ENCODE measurements at places on chromosomes 6 and 20.

- DNase-seq, result no peak
These were observed at the start of gene SLC22A2 for GRCh38 chr6:160258346-160259142. TSS of gene SLC22A2 (minus strand) at chr6:160258821. CDS start at chr6:160258757, 64 bp downstream.

- DNase-seq, result no peak
These were observed 185.8 kb upstream of the MAN1A1 start for GRCh38 chr6:119535332-119535731.

DNA sequence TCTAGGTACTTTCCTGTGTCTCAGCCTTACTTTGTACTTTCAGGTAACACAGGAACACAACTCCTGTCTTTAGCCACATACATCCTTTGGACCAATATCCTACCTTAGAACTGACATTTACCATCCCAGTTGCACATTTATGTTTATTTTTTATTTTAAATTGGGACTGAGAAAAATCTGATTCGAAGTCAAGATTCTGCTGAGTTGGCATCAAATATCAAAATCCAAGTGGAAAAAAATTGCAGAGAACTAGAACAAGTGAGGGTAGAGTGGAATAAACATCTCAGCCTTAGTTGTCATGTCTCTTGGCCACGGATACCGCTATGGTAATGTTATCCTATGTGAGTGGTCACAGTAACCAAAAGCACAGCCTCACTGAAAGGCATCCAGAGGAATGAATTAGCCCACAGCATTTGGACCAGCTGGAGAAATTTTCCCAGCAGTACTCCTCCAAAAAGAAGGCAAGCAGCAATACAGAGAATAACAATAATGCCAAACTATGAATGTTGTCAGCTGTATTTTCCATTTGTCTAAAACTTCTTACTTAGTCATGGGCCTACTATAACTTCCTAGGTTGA is 17.6 kb upstream of the EYA4 start:
- no peak for DNase-seq

DNA sequence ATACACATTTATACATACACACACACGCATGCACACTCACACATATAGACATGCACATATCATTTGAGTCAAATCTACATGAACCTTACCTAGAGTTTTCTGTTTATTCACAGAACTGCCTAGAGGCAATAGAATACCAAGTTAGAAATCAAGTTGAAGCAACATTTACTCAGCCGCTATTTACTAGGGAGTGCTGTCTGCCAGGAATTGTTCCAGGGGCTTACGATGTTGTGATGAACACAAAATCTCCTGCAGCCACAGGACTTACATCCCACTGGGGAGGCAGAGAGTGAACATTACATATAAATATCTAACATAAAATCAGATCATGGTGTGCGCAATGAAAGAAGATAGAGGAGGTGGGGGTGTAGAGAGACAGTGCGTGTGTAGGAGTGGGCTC is 80.4 kb downstream of the GCLC start:
- no peak for DNase-seq

DNA sequence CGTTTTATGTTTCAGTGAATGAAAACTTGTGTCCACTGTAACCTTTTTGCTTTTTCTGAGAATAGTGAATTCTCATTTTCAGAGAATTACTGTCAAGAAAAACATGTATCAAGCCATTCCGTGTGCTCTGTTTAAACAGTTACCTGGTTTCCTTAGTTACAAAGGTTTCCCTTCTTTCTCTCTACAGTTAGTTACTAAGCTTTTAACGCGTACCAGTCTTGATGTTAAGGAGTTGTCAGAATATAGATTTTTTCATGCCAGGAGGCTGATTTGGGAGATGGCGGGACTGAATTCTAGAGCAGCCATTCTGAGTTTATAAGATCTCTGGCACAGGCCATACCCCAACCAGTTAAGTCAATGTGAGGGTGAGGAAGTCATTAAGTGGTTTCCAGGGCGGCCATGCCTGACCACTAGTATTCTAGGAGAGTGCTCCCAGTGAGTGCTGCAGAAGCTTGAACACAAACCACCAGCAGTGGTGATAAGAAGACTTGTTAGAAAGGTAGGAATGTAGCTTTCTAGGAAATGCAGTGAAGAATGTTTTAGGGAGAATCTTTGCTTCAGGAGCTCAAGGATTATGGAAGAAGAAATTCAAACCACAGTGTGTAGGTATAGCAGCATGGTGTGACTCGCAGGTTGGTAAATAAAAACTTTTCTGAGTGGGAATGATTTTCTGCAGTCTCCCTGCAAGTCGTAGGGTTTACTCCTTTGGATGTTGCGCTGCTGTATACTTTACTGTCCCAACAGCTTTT is 112.9 kb downstream of the JARID2 start:
- no peak for DNase-seq

DNA sequence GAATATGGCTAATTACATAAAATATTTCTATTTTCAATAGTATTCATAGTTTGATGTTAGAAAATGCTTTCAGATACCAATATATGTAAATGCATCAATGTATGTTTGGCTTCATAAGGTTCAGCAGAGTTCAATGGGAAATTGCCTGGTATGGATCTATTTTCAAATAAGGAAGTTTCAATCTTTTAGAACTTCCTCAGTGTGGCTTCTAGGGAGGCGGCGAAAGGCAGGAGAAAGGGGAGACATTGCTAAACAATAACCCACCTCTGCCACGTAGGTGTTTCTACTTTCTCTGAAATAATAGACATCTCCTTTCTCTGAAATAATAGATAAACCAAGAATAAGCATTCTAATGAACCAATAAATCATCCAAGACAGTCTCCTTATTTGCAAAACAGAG is 237.7 kb upstream of the RAB32 start:
- no peak for DNase-seq

GRCh38 chr20:24684421-24684871 is 215.0 kb downstream of the SYNDIG1 start:
- DNase-seq, result no peak

DNA sequence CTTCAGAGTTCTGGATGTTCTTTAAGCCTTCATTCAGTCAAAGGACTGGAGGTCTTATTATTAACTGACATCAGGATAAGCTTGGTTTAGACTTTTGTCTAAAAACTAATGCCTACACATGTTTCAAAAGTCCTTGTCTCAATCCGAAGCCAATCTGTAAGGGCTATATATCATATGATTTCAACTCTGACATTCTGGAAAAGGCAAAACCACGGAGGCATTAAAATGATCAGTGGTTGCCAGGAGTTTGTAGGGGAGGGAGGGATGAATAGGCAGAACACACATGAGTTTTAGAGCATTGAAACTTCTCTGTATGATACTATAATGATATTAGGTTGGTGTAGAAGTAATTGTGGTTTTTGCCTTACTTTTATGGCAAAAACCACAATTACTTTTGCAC is 1285.8 kb upstream of the CITED2 start:
- no peak for DNase-seq

DNA sequence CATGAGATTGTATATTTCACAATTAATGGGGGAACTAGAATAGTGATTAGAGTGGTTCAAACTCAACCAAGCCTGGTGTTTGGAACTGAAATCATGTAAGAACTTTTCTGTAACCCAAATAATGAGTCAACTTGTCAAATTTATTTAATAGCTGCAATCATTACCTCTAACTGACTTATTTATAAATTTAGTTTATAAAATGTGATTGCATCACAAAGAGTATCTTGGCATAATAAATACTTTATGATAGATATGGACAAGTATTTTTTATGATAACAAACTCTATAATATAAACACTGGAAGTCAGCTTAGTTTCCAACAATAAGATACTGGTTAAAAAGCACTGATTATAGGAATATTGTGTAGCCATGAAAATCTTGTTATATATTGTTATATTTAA is 319.1 kb downstream of the RIMS1 start:
- no peak for DNase-seq

DNA sequence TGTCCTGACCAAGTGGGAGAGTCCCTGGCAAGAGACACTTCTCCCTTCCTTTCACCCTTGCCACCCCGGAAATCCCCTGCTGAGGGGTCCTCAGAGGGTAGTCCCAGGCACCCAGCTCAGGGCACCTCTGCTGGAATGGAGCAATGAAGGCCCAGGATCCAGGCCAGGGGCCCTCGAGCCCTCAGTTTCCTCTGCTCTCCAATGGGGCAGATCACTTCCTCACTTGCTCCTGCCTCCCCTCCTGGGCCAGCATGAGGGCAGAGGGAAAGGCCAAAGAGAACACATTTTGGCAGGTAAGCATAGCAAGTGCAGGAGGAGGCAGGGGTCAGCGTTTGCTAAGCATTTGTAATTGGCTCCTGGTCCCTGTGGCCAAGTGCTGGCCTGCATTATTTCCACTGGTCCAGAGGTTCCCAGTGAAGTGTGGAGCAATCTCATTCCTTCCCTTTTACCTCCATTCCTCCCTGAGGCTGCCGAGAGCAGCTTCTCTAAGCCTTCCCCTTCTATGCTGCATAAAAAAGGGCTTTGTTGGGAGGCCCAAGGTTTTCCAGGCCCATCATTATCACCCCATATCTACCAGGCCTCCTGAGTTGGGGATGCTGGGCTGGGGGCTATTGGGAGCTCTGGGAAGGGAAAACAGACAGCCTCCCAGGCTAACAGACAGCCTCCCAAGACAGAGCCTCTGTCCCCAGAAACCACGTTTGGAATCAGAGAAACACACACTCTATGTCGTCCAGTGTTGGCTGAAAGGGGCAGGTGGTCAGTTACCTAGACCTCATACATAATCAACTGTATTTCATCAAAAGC is 28.8 kb upstream of the VEGFA start:
- no peak for DNase-seq

- no peak for DNase-seq
These were observed 28.7 kb downstream of the SMPDL3A start for GRCh38 chr6:122817766-122818165.

DNA sequence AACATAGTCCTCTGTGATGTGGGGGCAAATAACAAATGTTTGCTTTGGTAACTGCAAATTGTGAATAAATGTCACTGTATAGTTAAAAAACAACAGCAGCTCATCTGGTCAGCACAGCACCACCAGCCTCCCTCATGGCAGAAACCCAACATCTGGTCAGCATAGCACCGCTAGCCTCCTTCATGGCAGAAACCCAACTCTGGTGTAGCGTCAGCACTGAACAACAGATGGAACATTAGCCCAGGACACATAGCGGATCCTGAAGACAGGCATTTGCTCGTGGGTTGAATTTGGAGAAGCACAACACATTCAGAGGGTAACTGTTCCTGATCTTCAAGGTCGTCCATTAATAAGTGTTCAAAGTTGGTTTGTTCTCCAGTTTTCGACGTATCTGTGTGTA is 265.9 kb downstream of the DLL1 start:
- no peak for DNase-seq

DNA sequence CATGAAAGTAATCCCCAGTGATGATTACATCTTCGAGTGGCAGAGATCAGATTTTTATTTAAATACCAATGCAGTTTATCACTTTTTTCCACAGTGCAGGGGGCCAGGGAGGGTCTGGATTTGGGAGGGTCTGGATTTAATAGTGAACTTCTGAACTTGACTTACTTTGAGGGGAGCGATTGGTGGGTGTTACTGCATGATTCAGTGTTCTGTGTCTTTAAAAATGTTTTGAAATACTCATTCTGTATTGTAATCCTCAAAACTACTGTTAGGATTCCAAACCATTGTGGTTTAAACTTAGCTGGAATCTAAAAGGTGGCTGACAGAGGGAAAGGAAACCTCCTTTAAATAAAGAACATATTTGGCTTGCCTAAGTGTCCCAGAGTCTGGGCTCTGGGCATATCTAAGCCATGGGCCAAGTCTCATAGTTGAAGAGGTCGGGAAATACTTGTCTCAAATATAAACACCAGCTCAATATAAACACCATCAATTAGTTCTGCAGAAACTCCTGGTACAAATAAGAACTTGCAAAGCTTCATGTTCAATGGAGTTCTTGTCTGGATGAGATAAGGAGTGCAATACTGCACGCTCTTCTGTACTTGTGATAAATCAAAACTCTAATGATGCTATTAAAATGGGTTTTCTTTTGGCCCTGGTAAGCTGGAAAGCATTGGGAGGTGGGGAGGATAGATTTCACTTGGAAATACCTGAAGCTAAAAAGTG is 14.4 kb downstream of the JARID2 start:
- DNase-seq, result no peak

GRCh38 chr20:25259788-25260254 is 11.9 kb downstream of the PYGB start:
- no peak for DNase-seq

DNA sequence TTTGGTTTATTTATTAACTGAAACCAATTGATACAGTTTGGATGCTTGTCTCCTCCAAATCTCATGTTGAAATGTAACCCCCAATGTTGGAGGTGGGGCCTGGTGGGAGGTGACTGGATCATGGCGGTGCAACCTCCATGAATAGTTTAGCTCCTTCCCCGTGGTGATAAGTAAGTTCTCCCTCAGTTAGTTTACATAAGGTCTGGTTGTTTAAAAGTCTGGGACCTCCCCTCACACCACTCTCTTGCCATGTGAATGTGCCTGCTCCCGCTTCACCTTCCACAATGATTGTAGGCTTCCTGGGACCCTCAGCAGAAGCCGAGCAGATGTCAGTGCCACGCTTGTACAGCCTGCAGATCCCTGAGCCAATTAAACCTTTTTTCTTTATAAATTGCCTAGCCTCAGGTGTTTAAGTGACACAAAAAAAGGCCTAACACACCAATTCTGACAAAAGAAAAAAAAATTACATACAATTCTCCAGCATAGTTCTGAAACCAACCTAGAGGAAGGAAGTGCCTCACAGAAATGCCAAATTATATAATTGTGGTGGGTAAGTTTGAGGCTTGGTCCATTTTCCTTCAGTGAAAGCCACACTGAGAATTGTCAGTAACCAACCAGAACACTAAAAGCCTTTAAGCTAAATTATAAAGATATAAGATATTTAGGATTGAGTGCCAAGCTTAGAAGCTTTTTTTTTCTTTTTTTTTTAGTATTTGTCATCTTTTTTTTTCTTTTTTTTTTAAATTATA is 15.0 kb downstream of the MAP7 start:
- DNase-seq, result no peak

DNA sequence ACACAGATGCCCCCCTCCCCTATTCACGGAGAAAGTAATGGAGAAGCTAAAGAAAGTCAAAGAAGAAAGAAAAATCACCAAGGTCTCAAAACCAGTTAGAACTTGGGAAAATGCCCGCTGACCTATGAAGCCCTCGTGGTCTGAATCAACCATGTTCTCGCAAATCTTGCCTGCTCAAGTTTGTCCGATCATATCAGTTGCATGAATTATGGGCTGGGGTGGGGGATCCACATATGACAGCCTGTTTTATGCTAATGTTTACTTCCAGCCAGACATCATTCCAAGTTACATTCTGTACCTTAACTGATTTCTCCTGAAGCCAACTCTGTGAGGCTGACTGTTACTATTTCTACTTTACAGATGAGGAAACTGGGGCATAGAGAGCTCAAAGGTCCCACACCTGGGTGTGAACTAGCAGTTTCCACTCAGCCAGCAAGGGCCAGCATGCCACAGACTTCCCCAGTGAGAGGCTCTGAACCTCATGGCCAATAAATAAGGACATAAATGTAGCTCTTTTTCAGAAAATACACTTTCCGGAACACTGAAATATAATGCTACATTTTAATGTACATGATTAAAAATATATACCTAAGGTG is 2.1 kb downstream of the RNASET2 start:
- no peak for DNase-seq

Measured in NCI-H524 (cell line).